ENCODE measurements at places on chromosomes 3 and 15. TPM values are rescaled to one million over a fixed set of nuclear protein-coding genes. Genes with fewer than 3 reads are reported as not detected.

DNA sequence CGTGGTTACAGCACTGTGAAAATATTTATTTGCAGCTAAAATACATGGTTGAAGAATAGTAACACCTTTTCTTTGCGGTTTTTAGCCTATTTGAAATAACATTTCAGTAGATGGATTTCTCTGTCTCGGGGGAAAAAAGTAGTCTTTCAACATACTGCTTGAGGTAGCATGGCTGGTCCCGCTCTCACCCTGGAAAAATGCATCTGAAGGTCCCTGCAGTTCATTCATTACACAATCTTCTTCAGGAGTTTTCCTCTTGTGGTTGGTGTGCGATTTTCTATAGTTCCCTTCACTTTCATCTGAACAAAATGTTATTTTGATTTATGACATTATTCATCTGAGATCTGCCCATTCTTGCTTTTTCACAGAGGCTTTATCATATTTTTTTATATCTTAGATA, 75.9 kb downstream of the STRIT1 start:
- no peak for DNase-seq

The HHATL gene
- total RNA-seq: 0.34 TPM

GRCh38 chr3:71753701-71754609, at the start of gene GPR27:
Gene GPR27, plus strand, starts transcription at chr3:71753855. Its CDS starts 195 bp downstream, at chr3:71754050.
- DNase-seq: no peak

GRCh38 chr15:94703596-94703995, 472.2 kb downstream of the MCTP2 start:
- DNase-seq: no peak

GRCh38 chr3:60431599-60431958, 819.7 kb downstream of the FHIT start:
- no peak for DNase-seq

DNA sequence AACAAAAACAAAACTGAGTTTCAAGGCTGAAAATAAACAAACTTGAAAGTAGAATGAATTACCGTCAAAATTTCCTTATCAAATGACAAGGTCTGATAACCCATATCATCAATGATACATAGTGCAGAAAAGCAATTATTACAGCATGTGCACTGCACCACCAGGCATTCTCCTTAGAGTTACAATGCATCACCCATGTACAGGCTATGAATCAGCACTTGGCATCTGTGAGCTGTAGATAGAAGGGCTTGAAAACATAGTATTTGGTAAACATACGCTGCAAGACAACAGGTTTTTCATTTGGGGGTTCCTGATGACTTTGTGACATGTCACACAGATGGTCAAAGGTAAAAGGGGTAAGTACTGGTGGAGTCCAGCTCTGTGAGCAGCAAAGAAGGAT, 265.1 kb downstream of the CTNNB1 start:
- no peak for DNase-seq

DNA sequence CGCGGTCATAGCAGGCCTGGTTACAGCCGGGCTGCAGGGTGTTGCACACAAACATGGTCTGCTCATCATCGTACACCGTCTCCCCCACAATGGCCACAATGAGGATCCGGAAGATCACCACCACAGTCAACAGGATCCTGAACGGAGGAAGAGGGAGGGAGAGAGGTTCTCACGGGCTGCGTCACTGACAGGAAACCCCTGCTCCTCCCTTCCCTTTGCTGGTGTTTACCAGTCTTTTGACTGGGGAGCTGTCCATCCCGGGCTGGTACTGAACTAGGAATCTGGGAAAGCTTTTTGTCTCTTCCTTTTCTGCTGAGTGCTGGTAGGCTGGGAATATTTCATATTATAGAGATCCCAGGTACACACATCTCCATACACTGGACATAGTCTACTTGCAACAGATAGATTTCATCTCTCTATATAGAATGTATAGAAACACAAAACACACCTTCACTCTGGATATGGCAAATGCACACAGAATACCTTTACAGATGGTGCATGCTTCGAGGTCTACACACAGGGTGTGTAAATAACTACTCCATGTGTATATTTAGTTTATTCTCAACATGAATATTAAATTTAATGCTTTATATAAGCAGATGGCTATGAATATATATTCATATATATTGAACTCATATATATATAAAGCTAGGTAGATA, 1.4 kb downstream of the GJD2 start:
- no peak for DNase-seq

- DNase-seq: peak; percentile 98
Observed at GRCh38 chr3:49539659-49540560, 14.4 kb upstream of the BSN start.

The SI gene
- total RNA-seq: not detected

- no peak for DNase-seq
Observed at GRCh38 chr3:120516136-120516535, 65.3 kb upstream of the FSTL1 start.

DNA sequence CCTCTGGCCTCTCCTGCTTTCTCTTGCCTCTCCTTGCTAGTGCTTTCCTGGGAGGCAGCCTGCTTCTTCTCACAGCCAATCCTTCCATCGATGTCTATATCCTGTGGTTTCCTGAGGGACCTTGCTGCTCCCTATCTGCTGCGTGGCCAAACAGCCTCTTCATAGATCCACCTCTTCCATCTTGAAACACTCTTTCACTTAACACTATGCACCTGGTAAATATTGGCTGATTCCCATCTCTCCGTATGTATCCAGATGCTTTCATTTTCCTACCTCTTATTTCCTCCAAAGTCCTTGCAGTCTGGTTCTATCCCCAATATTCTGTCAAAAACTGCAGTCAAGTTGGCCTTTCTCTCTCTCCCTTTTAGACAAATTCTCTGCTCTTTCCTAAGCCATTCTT, 205.2 kb upstream of the CFAP20DC start:
- no peak for DNase-seq

- no peak for DNase-seq
Observed at GRCh38 chr3:19446687-19447086, 298.4 kb downstream of the KCNH8 start.

GRCh38 chr3:46965151-46965550, 11.4 kb downstream of the CCDC12 start:
- DNase-seq: no peak

DNA sequence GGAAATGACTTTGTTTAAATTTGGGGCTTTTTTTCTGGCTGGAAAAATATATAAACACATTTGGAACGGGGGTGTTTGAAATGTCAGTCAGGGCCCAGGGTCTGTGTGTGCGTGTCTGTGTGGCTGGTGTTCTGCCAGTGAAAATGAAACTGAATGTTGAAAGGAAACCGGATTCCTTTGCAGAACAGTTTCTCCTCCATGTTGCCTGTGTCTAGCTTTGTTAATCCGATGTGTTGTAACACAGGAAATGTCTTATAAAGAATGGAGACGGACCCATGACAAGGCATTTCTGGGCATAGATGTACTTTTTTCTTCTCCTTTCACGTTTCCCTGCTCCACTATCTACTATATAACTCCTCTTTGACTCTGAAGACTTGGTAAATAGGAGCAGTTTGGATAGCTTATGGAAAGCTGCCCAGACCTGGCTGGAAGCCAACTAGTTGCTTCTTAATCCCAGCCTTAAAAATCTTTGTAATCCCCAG, 2.8 kb downstream of the SQOR start:
- peak; percentile 89 for DNase-seq

- DNase-seq: peak; percentile 72
Observed at GRCh38 chr3:172138792-172139507, 99.6 kb downstream of the FNDC3B start.

DNA sequence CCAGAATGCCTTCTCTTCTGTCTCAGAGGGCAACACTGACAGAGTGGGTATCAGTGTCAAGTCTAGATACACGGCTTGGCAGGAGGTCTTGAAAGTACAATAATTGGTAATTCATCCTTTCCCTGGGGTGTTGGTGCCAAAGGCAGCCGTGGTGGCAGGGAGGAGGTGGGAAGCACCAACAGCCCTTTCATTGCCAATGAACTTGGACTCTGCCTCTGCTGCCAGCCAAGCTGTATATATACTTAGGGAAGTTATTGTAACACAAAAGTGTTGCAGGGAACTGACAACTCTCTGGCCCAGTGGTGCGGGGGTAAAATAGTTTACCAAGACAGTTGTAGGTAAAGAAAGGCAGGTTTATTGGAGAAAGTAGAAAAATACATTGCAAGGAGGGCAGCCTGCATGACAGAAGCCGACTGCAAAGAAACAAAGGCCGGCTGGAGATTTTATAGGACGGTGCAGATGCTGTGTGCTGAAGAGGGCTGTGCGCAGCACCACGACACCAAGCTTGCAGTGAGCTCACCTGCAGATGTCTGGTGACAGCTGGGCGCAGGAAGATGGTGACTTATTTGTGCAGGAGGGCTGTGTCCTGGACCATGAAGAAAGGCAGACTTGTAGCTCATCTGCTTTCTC, 4.0 kb upstream of the FAM3D start:
- DNase-seq: peak; percentile 68

GRCh38 chr3:129971351-129972052, 3.0 kb upstream of the TRH start:
- DNase-seq: no peak

DNA sequence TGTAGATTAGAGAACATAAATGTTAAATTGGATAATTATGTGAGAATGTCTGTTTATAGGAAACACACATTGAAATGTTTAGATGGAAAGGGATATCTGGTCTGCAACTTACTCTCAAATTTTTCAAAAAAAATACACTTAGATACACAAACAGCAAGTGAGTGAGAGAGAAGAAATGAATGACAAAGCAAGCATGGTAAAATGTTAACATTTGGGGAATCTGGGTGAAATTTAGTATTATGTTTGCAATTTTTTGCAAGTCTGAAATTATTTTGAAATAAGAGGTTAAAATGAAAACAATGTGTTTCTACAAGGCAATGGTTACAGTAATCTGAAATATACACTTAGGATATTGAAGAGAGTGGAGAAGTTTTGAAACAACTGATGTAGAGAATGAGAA, 134.3 kb downstream of the GLDN start:
- DNase-seq: no peak

DNA sequence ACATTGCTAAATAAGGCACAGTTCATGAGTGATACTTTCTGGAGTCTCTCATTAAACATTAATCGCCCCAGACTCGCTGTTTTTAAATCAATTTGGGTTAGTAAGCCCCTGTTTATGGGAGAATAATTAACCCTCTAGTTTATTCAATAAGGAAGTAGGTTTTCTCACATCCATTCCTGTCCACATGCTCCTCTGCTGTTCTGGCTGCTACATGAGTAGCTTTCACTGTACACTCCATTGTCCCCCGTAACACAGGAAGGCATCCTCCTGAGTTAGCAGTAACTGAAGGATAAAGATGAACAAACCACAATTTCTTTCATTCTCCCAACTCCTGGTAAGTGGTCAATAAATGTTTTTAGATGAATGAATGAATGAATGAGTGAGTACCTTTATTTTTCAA, 378.5 kb downstream of the DIPK2A start:
- no peak for DNase-seq

The MANF gene
- total RNA-seq: 47.9 TPM

- DNase-seq: no peak
Observed at GRCh38 chr15:58136731-58137130, 1.4 kb upstream of the AQP9 start.

- no peak for DNase-seq
Observed at GRCh38 chr15:89175617-89176191, 45.7 kb downstream of the RLBP1 start.

GRCh38 chr3:134312072-134312872, 61.6 kb upstream of the RYK start:
- peak; percentile 91 for DNase-seq

DNA sequence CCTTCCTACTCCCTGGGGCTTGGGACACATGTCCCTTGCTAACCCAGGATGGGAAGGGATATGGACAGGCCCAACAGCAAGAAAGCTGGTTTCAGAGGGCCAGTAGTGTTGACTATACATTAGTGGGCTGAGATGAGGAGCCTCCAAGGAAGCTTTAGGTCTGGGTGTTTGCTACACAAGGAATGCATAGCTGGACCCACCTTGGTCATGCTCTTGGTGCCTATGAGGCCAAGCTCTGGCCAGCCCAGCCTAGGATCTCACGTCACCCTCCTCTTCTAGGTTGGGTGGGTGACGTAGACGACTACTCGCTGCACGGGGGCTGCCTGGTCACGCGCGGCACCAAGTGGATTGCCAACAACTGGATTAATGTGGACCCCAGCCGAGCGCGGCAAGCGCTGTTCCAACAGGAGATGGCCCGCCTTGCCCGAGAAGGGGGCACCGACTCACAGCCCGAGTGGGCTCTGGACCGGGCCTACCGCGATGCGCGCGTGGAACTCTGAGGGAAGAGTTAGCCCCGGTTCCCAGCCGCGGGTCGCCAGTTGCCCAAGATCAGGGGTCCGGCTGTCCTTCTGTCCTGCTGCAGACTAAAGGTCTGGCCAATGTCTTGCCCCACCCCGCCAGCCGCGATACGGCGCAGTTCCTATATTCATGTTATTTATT, 653 bp upstream of the WDR6 start:
- DNase-seq: no peak

DNA sequence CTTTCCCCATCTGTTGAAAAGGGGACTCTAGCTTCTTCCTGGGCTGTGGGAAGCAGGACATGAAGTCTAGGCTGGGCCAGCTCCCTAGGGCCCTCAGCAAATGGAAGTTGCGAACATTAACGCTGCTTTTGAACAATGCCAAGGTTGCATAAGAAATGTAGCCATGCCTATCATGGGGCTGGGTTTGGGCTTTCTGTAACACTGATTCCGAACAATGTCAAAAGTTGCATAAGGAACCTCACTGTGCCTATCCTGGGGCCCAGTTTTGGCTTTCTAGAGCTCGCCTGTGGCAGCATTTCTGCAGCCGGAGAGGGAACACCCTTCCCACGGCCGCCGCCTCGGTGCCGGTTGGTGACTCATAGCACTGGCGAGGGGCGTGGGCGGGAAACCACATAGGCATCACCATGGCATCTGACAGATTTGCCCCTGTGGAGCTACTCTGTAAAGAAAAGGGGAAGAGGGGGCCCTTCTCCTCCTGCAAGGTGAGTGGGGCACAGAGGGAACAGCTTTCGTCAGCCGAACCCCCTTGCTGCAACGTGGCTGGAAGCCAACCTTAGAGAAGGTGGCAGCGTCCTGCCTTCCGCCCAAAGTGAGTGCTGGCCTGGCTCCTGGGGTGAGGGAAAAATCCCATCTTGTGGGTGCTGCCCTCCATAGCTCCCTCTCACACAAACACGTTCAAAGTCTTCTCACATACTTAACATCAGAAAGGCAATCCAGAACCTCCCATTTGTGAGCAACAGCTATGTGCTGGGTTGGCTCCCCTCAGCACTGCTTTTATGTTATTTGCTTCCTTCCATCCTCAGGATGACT, 46.6 kb upstream of the ATP2B2 start:
- peak; percentile 93 for DNase-seq

GRCh38 chr3:147383617-147384016, 22.7 kb downstream of the ZIC4 start:
- DNase-seq: no peak

DNA sequence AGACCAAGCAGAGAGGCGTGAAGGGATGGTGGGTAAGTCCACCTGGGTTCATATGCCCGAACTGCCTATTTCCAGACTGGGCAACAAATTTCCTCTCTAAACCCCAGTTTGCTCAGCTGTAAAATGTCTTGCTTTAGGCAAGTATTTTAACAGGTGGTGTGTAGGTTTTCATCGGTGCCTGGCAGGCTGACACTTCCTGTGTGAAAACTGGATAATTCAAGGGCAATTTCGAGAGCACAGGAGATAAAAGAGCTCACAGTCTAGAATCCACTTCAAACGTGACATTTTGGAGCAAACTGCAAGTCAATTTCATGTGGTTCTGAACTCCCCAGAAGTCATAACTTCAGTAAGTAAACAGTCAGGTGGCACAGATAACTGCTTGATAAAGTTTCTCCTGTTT, 112.2 kb downstream of the OXNAD1 start:
- DNase-seq: no peak

The HTR3E gene
- total RNA-seq: not detected

The ZNF660 gene
- total RNA-seq: 0.20 TPM

GRCh38 chr3:126311338-126311978, 45.8 kb downstream of the KLF15 start:
- DNase-seq: no peak

The GASK1A gene
- 1.4 TPM for total RNA-seq

- no peak for DNase-seq
Observed at GRCh38 chr3:56917361-56918110, 115.8 kb upstream of the ARHGEF3 start.
